ENCODE measurements at places on chromosomes 2 and 18.

- DNase-seq: peak; percentile 59
These were observed 202.3 kb downstream of the KCNH7 start for GRCh38 chr2:162636206-162636728.

GRCh38 chr18:58496231-58496630, 132.7 kb downstream of the ALPK2 start:
- DNase-seq: no peak

GRCh38 chr2:28163627-28164279, 228.9 kb upstream of the FOSL2 start:
- DNase-seq: no peak

- no peak for DNase-seq
These were observed 279.2 kb downstream of the CYRIA start for GRCh38 chr2:16386431-16386830.

DNA sequence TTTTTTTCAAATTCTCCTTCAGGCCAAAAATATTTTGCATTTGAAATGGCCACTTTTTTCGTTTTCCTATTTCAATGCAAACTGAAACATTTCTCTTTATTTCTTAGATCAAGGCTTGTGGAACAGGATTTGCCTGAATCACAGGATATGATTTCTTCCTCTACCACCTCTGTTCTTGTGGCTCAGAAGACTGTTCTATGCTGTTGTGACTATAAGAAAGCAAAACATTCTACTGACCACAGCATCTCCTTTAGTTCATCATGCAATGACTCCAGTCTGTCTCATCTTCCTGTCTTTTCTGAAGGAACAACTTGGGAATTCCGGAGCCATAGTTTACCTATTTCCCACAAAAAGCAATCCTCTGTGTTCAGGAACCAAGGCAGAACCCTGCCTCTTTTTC, 16.2 kb upstream of the ZNF512 start:
- DNase-seq: no peak

DNA sequence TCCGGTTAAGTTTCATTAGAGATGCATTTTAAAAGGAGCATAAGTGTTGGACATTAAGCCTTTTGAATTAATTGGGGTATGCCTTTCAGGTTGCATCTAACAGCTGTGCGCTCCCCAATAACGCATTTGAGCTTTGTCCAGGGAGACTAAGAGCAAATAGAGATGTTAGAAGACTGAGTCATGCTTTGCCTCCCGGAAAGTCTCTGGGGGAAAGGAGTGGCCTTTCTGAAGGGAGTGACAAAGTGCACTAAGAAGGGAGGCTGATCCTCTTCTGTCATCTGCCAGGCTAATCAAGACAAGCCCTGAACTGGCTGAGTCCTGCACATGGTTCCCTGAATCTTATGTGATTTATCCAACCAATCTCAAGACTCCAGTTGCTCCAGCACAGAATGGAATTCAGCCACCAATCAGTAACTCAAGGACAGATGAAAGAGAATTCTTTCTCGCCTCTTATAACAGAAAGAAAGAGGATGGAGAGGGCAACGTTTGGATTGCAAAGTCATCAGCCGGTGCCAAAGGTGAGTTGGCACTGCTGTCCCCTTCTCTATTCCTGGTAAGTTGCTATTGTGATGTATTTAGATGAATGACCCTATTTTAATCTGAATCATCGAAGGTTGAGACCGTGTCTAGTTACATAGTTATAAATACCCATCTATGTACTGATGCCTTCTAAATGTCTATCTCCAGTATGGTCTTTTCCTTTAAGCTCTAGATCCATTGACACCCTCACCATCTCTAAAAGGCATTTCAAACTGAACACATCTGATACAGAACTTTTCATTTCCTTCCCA, 12.1 kb downstream of the TTL start:
- DNase-seq: no peak

DNA sequence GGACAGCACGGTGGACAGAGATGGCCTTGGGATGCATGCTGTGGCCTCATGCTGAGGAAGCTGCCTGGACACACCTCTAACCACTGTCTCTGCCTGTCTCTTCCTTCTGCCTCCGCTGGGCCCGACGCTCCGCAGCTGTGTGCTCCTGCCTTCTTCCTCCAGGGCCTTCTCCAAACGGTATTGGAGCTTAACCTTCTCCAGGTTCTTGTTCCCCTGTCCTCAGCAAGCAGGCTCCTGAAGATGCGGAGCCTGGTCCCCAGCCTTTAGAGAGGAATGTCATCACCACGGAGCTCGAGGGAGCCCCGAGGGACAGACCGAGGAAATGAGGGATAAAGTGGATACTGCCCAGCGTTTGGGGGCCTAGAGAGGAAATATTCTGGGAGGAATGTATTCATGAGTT, 155.1 kb downstream of the DYSF start:
- no peak for DNase-seq

DNA sequence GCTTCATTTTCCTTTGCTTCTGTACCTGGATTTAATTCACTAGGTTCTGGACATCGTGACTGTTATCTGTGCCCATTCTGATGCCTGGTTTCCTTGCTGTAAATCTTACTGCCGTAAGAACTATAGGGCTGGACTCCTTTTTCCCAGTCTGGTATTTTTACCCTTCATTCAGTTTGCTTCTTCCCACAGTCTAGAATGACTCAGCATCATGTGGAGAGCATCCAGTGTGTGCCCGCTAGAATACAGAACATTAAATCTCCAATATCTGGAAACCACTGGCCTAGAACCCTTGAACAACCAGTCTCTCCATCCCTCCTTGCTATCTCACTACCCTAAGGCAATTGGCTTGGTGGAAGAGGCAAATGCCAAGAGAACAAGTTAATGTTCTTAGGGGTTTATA, 1075.4 kb upstream of the ZEB2 start:
- no peak for DNase-seq

- DNase-seq: no peak
These were observed 90.4 kb downstream of the CERKL start for GRCh38 chr2:181566334-181567032.

GRCh38 chr2:241354668-241355658, 1.1 kb upstream of the FARP2 start:
- DNase-seq: no peak

DNA sequence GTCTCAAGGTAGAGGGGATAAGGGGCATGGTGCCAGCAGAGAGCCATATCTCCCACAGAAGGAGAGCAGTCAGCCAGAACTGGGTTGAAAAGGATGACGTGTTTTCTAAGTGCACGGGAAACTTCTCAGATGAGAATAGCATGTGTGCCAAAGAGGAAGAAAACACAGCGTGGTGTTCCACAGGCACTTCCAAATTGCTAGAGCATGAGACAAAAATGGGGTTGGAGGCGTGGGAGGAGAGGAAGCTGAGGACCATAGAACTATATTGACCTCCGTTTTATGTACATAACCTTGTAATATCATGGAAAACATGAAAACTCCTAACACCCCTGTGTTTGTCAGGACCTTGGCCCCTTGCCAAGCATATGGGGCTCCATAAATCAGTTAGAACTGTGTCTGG, 682.7 kb upstream of the RAB6C start:
- DNase-seq: no peak

GRCh38 chr2:33236482-33237385, 239.7 kb upstream of the RASGRP3 start:
- no peak for DNase-seq

DNA sequence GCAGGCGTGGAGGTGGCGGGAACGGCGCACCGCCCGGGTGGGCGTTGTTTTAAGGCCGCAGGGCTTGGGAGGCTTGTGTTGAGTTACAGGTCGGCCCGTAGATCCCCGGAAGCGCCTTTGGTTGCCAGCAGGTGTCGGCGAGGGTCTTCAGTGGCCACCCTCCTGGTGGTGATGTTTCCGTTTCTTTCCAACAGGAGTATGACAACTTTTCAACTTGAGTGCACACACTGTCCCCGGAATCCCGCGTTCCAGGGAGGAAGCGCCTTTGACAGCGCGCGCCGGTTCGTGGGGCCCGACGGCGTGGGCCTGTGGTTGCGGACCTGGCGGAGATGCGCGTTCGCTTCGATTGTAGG, 1.0 kb upstream of the HDAC4 start:
- DNase-seq: no peak

GRCh38 chr2:222797261-222797660, 63.6 kb upstream of the ACSL3 start:
- DNase-seq: no peak

- DNase-seq: no peak
These were observed 456.6 kb upstream of the UBE2E3 start for GRCh38 chr2:180523621-180524340.

- DNase-seq: no peak
These were observed 36.6 kb downstream of the VAPA start for GRCh38 chr18:9950289-9951016.

GRCh38 chr2:54666131-54666633, 57.3 kb upstream of the EML6 start:
- peak; percentile 81 for DNase-seq

- DNase-seq: no peak
These were observed 40.6 kb downstream of the XRCC5 start for GRCh38 chr2:216149741-216150140.

- peak; percentile 63 for DNase-seq
These were observed 388.1 kb upstream of the ACVR2A start for GRCh38 chr2:147456779-147457178.

GRCh38 chr2:209472112-209472832, 48.4 kb downstream of the MAP2 start:
- DNase-seq: peak; percentile 82

DNA sequence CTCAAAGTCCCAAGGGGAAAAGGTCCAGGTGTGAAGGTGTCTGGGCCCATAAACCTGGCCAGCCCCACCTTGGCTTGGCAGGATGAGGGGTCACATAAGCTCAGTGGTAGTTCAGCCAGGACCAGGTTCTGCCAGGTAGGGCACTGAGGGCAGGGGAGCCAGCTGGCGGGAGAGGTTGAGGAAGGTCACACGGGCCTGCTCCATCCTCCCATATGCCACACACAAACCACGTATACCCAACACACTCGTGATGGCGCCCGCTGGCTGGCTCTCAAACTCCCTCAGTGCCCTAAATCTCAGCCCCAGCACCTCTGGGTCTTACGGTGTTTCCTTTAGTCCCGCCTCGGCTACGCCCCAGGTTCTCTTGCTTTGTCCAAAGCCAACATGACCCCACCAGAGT, 160.5 kb downstream of the ZFP36L2 start:
- no peak for DNase-seq

- no peak for DNase-seq
These were observed 161.3 kb downstream of the ASB1 start for GRCh38 chr2:238587776-238588660.

- no peak for DNase-seq
These were observed 102.1 kb downstream of the SNTG2 start for GRCh38 chr2:1052771-1053191.

DNA sequence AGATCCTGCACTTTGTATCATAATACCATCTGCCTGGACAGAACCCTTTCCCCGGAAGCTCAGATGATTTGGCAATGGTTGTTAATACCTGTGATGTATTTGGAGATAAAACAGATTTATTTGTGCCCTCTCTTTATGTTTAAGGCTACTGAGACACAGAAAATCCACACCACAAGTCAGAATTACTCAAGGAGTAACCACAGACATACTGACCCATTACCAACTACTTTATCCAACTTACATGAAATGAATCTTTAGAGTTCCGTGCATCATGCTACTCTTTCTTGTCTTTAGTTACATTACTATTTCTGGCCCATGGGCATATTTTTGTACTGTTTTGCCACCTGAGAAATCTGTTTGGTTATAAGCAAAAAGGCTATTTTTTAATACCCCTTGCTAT, 384.0 kb downstream of the STK39 start:
- DNase-seq: no peak

DNA sequence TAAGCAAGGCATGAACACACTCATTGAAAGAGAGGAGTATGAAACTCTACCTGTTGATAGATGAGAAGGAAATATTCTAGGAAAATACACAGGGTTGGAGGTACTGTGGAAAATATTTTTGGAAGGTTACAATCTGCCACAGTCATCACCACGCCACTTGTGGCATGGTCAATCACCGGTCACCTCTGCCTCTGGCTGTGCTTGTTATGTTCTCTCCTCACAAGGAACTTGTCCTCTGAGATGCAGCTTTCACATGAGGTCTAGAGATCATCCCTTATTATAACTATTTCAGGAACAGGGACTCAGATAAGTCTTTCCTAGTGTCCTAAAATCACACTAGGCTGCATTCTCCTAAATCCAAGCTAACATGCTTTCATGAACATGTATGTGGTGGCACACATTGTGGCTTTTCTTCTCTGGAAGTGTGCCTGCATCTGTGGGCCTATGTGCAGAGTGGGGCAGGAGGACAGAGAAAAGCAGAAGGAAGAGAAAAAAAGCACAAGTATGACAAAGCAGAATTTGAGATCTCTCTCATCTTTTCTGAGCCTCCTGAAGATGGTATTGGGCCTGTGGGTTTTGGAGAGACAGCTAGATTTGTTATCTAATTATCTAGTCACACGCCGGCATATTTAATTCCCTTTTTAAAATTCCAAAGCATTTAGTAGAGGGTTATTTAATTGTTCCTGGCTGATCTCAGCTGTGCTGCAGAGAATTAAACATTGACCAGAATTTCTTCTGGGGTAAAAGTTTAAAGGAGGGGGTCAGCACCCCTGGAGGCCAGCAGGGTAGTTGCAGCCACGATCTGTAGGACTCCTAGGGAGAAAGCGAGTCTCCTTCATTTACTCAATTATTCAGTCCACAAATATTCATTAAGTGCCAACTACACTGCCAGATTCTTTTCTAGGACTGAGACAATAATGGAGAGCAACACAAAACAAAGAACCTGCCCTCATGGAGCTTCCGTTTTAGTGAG, 294.6 kb downstream of the RDH14 start:
- DNase-seq: no peak

- DNase-seq: no peak
These were observed 163.9 kb upstream of the THUMPD2 start for GRCh38 chr2:39942950-39943349.

- DNase-seq: no peak
These were observed 43.6 kb downstream of the LYPD6B start for GRCh38 chr2:149082079-149082478.

DNA sequence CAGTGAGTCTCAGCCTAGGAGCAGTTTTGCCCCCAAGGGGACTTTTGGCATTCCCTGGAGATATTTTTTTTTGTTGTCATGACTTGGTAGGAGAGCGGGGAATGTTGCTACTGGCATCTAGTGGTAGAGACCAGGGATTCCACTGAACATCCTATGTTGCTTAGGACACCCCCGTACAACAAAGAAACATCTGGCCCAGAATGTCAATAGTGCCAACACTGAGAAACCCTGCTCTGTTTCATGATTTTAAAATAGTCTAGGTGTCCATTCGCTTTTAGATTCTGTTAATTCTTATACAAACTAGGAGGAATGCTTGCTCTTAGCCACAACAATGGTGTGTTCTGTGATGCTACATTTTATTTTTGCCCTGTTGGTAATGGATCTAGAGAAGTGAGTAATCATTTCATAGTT, 225.8 kb upstream of the SIX3 start:
- DNase-seq: no peak

All from NCI-H446 (cell line).